ENCODE measurements at places on chromosomes 2 and 18. TPM values are rescaled to one million over a fixed set of nuclear protein-coding genes. Genes with fewer than 3 reads are reported as not detected.

Gene PLA2R1
- 3.4 TPM for total RNA-seq

Gene CAPN14
- 0.35 TPM for total RNA-seq

Gene STPG4
- not detected for total RNA-seq

Gene SLC9A4
- not detected for total RNA-seq

Gene FAM136A
- 26.0 TPM for total RNA-seq

Gene CPSF3
- total RNA-seq: 16.5 TPM

Gene SPR
- total RNA-seq: 52.4 TPM

Gene SERPINB4
- not detected for total RNA-seq

Gene REG1B
- total RNA-seq: not detected

Gene SF3B1
- total RNA-seq: 126 TPM

Gene FBXO15
- not detected for total RNA-seq

Gene FBXO36
- 0.62 TPM for total RNA-seq

DNA sequence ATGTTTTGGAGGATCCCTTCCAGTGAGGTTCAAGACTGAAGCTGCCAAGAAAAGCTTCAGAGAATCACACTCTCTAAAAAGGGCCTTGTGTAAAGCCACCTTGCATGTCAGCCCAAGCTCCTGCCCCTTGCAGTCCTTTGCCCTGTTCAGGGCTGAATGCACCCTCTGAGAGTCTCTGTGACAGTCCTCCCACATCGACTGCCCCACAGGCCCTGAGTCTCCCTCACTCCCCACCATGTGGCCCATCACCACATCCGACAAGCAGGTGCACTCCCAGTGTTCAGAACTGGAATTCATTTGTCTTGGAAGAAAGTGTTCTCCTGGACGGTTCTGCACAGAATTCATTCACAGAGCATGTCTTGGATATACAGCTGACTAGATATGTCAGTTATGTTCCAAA lies 31.0 kb downstream of the BCL11A start:
- no peak for DNase-seq

DNA sequence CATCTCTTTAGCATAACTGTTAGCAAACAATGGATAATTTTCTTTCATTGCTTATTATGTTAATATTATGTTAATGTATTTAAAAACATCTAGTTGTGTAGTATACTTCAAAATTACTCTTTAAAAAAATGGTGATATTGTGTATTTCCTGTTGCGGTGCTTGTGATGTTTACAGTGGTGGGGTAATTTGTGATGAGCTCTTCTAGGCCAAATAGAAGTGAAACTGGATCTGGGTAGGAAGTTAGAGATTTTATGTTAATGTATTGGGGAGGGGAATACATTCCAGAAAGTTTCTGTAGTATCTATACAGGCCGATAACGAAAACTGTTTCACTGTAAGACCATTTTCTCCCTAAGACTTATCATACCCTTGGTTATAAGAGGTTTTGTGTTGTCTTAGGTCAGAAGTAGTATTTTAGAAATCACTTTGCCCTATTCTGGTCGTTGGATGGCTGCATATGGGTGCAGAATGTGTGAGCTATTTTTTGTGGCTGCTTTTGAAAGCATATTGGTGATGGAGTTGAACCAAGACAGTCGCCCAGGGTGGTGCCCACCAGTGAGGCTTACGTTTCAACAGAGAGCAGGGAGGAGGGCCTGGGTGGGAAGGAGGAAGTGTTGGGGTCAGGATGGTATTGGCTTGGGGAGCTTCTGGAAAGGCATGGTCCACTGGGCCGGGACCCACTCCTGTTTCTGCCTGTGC lies 5.8 kb downstream of the TSHZ1 start:
- no peak for DNase-seq

- DNase-seq: no peak
These were observed 110.9 kb downstream of the STK39 start for GRCh38 chr2:168136392-168136977.

- DNase-seq: no peak
These were observed 9.3 kb upstream of the SNORC start for GRCh38 chr2:232860593-232861241.

- no peak for DNase-seq
These were observed 43.2 kb downstream of the LAMA3 start for GRCh38 chr18:23732439-23732838.

- no peak for DNase-seq
These were observed 46.3 kb downstream of the TMEM247 start for GRCh38 chr2:46525522-46526155.

GRCh38 chr2:240812301-240812680 lies 7.7 kb downstream of the KIF1A start:
- no peak for DNase-seq

DNA sequence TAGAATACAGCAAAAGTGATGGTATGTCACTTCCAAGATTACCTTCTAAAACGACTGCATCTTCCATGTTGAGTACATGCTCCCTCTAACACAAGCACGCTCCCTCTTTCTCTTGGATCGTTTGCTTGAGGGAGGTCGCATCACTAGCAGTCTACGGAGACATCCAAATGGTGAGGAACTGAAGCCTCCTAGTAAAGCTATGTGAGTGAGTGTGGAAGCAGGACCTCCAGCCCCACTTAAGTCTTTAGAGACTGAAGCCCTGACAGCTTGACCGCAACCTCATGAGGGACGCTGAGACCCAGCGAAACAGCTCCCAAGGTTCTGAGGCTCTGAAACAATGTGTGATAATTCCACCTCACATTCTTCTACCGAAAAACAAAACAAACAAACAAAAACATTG lies 486.7 kb upstream of the GCFC2 start:
- no peak for DNase-seq

DNA sequence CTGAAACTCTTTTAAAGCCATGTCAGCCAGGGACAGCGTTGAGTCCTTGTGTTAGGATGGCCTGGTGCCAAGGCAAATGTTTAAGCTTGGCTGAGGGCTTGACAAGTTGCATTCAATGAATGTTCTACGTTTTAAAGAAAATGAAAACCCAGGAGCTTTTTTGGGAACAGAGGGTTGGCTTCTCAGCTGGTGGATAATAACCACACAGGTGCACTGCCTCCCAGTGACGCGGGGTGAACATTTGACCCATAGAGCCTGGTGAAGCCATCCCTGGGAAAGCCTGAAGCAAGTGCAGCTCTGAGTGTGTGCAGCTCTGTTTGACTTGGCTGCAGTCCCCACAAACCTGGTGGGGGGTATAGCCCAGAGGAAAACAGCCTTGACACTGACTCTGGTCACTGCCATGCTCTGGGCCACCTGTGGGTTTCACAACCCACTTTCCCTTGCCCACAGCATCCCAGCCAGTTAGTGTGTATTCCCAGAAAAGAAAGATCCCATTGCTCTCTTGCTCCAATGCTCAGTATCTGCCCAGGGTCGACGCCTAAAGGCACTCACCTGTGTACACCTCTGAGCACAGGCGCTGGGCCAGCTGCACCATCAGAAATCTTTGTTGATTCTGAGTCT lies 874.9 kb downstream of the RNF144A start:
- DNase-seq: no peak

DNA sequence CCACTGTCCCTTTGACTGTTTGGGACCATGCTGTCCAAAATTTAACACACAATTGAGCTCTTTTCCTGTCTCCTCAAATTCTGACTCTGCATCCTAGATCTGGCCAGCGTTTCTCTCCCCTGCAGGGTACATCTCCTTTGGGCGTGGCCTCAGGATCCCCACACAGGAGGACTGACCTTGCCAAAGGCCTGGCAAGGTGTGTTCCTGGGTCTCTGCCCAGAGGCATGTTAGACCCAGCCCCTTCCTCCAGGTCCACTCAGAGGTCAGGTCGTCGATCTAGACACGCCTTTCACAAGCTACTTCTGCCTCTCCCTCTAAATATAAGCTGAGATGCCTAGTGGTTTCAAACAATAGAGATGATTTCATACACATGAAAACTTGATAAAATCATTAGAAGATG lies 45.4 kb upstream of the SMIM21 start:
- DNase-seq: no peak

GRCh38 chr2:239960929-239961661 lies 64.0 kb downstream of the NDUFA10 start:
- peak; percentile 49 for DNase-seq

DNA sequence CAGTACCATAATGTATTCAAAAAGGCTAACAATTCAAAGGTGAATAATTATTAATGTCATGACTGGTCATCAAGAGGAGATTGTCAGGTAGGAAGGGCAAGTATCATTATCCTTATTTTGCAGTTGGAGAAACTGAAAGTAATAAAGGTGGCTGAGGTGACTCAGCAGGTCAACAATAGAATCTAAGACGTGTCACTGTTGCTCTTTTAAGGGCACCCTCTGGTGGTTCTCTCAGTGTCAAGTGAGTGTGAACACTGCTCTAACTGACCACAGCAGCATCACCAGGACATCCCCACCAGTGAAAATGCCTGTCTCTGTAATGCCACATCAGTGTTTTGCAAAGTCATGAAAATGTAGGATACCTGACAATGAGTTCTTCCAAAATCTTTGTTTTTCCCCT lies 69.7 kb downstream of the DCC start:
- no peak for DNase-seq

- no peak for DNase-seq
These were observed 48.9 kb downstream of the CDC42EP3 start for GRCh38 chr2:37622450-37623100.

DNA sequence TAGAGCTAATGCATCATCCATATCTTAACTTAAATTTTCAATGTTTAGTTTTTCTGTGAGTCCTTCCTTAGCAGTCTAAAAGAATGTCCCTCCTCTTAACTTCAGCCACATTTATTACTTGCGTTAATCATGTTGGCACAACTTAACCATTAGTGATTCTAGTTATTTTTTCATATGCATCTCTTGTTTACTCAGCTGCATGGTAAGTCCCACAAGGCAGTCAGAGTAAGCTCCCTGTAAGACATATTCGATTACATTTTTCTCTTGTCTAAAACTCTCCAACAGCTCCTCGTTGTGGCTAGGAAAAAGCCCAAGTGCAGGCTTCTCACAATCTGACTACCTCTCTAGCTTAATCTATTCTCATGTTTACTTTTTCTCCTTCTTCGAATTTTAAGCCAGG lies 2045.3 kb upstream of the PIK3C3 start:
- DNase-seq: no peak

DNA sequence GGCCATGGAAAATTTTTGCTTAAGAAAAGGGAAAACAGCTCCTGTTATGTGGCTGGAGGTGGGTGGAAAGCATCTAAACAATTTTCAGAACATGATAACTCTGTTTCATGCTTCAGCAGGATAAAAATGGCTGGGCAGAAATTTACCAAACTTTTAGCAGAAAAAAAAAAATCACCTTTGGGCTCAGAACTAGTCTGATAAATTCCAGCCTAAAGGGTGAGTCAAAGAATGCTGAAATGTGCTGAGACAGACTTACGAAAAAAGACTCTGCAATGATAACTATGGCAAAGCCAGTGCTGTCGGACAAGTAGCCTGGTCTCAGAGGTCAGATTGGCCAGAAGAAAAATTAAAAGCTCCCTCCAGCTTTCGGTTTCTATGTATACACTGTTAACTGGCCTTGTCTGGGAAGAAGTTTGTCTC lies 123.6 kb downstream of the LRATD1 start:
- no peak for DNase-seq

- DNase-seq: no peak
These were observed 88.5 kb downstream of the SOCS6 start for GRCh38 chr18:70377317-70377799.

DNA sequence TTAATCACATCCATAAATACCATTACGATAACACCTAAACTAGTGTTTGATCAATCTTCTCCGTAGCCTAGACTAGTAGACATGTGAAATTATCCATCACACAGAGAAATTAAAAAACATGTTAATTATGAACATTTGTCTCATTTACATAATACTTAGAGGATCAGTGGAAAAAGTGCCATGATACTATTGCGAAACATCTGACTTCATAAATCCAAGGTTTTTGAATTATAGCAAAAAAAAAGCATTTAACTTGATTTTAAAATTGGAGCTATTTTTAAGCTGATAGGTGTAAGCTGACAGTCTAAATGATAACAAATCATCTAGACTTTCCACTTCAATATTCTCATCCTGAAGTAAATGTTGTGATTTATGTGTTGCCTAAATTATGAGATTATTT lies 51.6 kb downstream of the CBLN2 start:
- DNase-seq: no peak

GRCh38 chr2:150101947-150102346 lies 385.5 kb downstream of the RND3 start:
- no peak for DNase-seq

DNA sequence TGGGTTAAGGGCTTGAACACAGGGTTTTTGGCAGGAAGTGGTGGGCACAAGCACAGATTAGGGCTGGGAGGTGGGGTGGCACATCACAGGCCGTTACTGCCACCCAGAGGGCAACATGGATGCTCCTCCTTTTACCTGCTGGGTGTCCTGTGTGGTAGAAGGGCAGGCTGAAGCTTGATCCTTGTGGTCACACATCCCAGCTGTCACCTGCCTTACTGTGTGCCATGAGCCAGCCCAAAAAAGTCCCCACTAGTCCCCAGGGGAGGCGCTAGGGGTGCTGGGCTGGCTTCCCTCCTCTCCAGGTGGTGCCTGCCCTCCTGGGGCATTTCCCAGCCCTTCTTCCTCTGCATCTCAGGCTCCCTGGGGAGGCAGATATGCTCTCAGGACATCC lies 50.5 kb upstream of the ALPP start:
- DNase-seq: peak; percentile 11

GRCh38 chr2:30115141-30115980 lies 31.4 kb upstream of the YPEL5 start:
- DNase-seq: peak; percentile 78

- DNase-seq: no peak
These were observed 4.5 kb upstream of the SPC25 start for GRCh38 chr2:168894720-168895119.

DNA sequence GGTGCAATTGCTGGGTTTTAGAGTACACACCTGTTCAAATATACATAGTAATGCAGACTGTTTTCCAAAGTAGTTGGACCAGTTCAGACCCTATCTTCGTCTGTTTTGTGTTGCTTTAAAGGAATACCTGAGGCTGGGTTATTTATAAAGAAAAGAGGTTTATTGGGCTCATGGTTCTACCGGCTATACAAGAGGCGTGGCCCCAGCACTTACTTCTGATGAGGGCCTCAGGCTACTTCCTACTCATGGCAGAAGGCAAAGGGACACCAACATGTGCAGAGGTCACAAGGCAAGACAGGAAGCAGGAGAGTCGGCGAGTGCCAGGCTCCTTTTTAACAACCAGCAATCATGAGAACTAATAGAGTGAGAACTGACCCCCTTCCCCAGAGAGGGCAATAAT lies 21.9 kb upstream of the EMILIN2 start:
- DNase-seq: no peak

- DNase-seq: no peak
These were observed 3.1 kb upstream of the SEH1L start for GRCh38 chr18:12944709-12945108.

GRCh38 chr2:10668402-10669012 lies 21.3 kb downstream of the NOL10 start:
- DNase-seq: no peak

GRCh38 chr2:222842491-222843174 lies 18.2 kb upstream of the ACSL3 start:
- no peak for DNase-seq
